ENCODE measurements at places on chromosomes 16 and 17. TPM values are rescaled to one million over a fixed set of nuclear protein-coding genes. Genes with fewer than 3 reads are reported as not detected.

RAB40B gene
- 15.1 TPM for polyA plus RNA-seq

P4HB gene
- 458 TPM for polyA plus RNA-seq

XAF1 gene
- 6.4 TPM for polyA plus RNA-seq

- no peak for DNase-seq
These were observed 17.6 kb downstream of the CD300A start for GRCh38 chr17:74484066-74484465.

DNA sequence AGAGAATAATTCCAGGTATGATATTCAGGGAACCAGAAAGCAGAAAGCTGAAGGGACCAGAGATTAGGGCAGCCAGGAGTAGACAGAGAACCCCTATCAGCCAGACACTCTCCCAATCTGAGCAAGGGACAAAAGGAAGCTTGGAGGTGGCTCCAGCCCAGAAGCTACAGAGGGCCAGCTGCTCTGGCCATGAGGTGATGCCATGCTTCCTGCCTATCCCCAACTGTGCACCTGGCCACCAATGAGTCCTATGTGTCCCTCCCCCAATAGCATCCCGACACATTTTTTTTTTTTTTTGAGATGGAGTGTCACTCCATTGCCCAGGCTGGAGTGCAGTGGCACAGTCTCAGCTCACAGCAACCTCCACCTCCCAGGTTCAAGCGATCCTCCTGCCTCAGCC is 30.0 kb downstream of the NSMCE1 start:
- no peak for DNase-seq

DNA sequence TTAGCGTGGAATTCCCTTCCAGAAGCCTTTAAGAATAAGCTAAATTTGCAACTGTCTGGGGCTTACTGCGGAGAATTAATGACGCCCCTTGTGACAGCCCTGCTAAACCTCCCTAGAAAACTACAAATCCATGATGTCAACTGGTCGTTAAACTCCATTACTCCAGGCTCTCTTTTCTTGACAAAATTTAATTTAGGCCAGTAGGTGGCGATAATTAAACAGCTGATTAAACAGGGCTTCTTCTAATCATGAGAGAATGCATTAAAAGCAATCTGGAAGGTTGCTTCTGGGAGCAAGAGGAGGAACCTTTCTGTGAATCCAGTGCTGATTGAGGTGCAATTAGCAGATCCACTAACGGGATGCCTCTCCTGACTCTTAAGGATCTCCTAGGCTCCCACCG is 8.1 kb upstream of the NLRP1 start:
- peak; percentile 57 for DNase-seq

GRCh38 chr17:80673152-80673920 is 128.7 kb downstream of the RPTOR start:
- no peak for DNase-seq

DNA sequence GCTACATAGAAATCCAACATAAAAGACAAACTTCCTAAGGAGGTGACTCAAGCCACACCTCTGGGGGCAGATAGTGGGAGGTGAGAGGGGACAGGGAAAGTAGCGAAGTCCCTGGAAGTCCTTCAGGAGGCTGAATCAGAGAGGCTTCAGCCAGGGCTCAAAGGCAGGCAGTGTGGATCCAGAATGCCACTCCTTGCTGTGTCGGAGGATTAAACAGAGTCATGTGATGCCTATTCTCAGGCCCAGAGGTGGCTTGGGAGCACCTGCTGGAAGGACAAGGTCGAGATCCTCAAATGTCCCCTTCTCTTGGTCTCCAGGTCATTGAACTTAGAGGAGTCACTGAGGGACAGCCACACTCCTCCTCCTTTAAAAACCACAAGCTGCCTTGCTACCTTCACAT is 391.1 kb downstream of the SOX9 start:
- DNase-seq: no peak

DNA sequence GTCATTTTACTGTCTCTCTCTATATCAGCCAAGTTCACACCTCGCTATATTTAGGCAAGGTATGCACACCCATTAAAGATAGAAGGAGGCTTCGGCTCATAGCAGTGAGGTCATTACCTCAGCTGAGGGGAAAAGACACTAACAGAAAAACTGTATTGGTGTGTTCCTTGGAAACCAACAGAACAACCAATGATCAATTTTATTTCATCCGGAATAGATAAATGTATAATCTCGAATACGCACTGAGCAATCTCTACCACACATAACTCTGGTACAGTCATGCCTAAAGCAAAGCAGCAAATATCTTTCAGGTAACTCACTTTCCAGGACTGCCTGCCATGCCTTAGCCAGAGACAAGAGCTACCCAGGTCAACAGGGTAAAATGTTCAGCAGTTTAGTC is 109.9 kb upstream of the CORO6 start:
- DNase-seq: no peak

GRCh38 chr17:47707056-47707804 is 13.3 kb downstream of the TBKBP1 start:
- no peak for DNase-seq

DNA sequence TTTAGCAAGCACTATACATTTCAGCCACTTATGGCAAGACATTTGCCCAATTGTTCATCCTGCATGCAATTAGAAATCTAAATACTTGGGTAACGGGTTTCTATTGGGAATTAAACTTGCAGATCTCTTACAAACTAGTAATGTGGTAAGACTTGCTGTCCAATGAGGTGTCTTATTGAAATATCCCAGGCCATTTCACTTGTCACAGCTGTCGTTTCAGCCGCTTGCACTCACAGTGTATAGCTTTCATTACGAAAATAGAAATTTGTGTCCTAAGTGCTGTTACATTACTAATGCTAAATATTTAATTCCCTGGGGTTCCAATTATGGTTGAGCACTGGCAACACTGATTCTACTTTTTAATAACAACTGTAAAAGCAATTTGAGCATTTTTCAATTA is 40.3 kb upstream of the IRX5 start:
- DNase-seq: no peak

DNA sequence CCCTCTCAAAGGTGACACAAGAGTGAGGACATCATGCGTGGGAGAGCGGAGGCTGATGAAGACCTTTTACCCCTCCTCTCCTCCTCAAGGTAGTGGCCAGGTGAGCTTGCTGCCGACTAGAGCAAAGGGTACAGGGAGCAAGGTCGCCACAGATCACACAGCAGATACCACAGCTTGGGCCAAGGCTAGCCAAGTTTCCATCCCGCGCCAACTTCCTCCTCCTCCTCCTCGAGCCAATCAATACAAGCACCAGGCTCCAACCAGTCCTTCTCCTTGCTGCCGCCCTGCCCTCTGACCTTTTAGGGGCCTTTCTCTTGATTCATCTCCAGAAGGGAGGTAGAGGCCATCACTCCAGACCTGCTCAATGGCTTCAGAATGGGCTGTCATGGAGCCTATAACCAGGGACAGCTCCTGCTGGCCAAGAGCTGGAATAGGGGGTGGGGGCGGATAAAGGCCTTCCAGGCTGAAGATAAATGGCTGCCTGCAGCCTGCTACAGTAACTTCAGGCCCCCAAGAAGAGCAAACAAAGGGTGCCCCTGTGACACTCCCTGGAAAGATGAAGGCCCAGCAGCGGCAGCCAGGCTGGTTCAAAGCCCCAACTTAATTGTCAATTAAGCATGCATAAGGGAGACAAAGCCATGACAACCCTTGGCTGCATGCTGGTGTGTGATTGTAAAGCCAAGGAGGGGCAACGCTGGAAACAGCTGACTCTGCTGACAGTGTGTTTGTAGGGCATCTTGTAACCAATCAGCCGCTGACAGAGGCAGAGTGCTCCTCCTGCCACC is 17.8 kb downstream of the HNF1B start:
- DNase-seq: no peak
